Stimulated activated CD8-positive, alpha-beta memory T cell treated with anti-CD3 and anti-CD28 coated beads, Interleukin-15, amount 100 ng/mL, for 24 hours (primary cell): ENCODE measurements at places on chromosomes 11 and 22.

GRCh38 chr11:116536416-116536815 is 236.4 kb downstream of the BUD13 start:
- DNase-seq: no peak

GRCh38 chr22:39109361-39109760 is 12.3 kb downstream of the APOBEC3H start:
- no peak for DNase-seq

DNA sequence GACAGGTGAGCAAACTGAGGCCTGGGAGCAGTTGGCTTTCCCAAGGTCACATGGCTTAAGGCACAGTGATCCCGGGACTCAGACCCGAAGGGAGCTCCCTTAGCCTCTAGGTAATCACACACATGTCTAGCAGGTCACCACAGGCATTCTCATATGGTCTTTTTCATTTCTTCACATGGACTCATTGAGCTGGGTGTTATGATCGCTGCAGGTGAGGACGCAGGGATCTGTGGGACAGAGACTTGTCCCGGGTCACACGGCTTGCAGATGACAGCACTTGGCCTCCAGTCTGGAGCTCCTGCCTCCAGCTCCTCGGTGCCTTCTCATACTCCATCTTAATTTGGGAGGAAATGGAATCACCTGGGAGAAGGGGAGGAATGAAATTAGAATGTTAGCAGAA is 23.6 kb upstream of the CACNG2 start:
- DNase-seq: no peak

DNA sequence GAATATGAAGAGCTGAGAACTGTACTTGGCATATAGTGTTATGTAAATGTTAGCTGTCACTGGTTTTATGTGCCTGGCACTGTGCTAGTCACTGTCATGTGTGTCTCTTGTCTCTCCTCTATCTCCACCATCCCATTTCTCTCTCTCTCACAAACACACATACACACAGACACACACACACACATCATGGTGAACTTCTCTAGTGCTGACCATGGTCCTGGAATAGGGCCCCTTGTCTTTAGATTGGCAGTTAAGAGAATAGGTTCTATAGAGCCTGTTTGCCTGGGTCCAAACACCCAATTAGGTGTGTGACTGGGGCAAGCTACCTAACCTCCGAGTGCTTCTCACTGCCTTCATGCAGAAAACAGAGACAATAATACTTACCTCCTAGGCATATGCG is 109.7 kb upstream of the NARS2 start:
- DNase-seq: no peak

DNA sequence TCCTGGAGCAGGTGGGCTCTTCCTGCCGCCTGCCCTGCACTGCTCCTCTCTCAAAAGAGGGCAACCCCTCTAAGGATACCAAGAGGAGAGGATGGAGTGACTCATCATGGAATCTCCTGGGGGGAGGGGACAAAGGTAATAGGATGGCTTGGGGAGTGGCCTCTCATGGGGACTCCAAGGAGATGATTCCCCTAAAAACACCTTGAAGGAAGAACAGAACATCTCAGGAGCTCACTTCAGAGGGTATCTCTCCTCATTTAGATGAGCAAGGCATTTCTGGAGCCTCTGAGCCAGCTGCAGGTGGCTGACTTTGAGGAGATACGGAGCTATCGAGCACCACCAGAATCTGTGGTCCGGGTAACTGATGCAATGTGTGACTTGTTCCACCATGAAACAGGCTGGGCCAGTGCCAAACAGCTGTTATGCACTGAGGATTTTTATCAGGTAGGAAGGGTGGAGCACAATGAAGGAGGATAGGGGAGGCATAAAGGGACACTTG is 40.2 kb downstream of the RRP8 start:
- DNase-seq: no peak

DNA sequence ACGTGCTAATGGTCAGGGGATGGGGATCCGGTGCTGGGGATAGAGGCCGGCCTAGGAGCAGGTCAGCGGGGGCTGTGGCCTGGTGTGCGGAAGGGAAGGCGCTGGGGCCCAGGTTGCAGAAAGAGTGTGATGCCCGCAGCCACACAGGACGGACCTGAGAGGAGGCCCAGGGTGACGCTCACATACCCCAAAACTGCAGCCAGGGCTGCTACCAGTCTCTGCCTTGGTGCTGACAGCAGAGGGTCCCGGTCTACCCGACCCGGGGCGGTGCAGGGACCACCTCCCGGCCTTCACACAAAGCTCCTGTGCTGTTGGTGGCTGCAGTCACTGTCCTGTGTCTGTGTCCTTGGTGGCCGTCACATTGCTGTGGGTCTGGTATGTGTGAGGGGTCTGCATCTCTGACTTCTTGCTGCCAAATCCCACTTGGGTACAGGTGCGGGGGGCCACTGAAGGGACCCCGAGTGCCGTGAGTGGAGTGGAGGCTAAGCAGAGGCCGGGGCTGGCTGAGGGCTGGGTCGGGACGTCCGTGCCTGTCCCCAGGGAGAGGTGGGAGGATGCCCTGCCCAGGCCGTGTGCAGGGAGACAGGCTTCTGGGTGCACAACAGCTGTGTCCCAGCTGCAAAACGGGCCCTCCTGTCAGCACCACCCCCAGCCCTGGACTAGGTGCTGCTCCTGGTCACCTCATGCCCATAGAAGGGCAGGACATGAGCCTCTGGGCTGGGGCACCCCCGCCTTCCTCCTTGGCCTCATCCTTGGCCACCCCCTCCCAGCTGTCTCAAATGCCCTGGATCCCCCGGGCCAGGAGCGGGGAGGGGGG is 1.5 kb downstream of the LSP1 start:
- no peak for DNase-seq

- DNase-seq: no peak
Observed at GRCh38 chr11:26201411-26201810, 130.5 kb upstream of the ANO3 start.

DNA sequence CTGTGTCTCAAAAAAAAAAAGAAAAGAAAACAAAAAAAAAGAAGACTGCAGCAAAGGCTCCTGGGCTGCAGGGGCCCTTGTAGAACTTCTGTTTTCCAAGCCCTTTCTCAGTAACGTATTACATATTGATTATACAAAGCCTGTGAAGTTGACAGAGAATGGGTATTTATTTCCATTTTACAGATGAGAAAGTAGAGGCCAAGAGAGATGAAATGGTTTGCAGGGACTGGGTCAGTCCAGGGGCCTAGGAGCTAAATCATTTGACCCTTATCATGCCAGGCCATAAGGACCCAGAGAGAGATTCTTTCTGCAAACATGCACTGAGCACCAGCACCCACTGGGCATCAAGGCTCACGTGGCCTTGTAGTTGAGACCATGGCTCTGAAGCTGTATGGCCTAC is 4.5 kb downstream of the PPP2R5B start:
- no peak for DNase-seq

- DNase-seq: no peak
Observed at GRCh38 chr11:134468081-134468668, 56.1 kb upstream of the B3GAT1 start.

DNA sequence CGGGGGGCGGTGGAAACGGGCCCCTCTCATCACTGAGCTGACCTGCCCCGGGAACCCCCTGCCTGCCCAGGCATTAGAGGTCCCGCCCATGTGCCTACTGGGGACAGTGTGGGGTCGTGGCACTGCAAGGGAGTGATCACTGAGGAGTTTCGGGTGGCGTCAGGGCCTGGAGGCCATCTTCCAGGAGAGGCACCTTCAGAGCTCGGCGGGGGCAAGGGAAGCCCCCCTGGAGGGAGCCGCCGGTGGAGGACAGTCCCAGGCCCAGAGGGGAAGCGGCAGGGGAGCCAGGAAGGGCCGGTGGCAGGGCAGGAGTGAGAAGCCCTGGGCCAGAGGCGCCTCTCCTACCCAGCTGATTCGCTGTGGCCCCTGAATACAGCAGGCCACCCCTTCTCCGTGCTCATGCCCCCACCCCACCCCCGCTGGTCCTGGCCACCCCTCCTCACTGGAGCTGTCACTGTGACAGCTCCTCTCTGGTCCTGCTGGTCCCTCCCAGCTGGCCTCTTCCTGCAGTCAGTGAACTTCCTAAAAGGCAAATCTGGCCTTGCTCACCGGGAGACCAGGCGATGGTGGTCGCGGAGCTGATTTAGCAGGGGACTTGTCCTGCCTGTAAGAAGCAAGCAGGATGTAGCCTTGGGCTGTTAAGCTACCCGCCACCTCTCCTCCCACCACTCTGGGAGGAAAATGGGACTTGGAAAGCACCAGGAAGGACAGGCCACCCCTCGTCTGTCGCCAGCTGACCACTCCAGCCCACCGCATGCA is 2.0 kb upstream of the MAPK11 start:
- no peak for DNase-seq

- no peak for DNase-seq
Observed at GRCh38 chr22:31177420-31178162, 17.6 kb downstream of the RNF185 start.

DNA sequence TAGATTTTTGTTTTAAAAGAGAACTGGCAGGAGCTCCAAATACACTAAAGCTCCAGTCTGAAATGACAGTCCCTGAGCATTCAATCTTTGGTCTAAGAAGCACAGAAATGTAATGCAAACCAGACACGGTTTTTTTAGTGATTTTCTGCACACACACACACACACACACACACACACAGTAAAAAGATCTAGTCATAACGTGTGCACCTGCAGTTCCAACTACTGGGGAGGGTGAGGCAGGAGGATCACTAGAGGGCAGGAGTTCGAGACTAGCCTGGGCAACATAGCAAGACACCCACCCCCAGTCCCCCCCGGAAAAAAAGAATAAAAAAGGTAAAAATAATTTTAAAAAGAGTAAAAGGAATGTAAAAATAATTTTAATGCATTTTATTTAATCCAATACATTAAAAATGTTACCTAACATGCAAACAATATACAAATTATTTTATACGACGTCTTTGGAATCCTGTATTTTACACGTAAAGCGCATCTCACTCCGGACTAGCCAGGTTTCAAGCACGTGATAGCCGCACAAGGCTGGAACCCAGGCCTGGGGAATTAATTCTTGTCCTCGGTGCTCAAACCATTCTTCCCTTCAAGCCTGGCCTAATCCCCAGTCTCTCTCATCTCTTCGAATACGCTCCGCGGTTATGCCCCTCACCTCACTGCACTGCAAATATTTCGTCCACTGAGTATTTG is 762 bp upstream of the TBC1D22A start:
- no peak for DNase-seq

GRCh38 chr22:20957683-20958431 is 9.2 kb upstream of the AIFM3 start:
- no peak for DNase-seq

DNA sequence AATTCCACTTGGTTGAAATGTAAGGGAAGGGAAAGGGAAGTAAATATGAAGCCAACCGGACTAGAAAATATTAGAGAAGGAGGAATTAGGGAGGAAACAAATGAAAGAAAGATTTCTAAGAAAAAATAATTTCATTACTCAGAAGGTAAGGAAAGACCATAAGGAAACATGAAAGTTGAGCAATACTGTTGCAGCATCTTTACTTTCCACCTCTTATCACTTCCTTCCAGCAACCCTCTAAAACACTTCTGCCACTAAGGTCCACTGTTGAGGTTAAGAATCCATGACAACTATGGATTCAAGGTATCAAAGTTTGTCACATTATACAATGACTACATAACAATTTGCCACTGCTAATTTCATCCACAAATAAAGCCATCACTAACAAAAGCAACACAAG is 308.6 kb downstream of the DLG2 start:
- DNase-seq: no peak
